ENCODE measurements at places on chromosomes 7 and 10. TPM values are rescaled to one million over a fixed set of nuclear protein-coding genes. Genes with fewer than 3 reads are reported as not detected.
A peak's percentile ranks its signal among the peaks of the same experiment; 100 is the strongest.

The GALNT17 gene
- 10.3 TPM for total RNA-seq

GRCh38 chr10:14604181-14605142 is 170.2 kb downstream of the FAM107B start:
- peak; percentile 87 for DNase-seq

- no peak for DNase-seq
These were observed 98.6 kb downstream of the ARID5B start for GRCh38 chr10:62000037-62000603.

GRCh38 chr7:78345979-78346378 is 547.4 kb downstream of the PHTF2 start:
- DNase-seq = no peak

DNA sequence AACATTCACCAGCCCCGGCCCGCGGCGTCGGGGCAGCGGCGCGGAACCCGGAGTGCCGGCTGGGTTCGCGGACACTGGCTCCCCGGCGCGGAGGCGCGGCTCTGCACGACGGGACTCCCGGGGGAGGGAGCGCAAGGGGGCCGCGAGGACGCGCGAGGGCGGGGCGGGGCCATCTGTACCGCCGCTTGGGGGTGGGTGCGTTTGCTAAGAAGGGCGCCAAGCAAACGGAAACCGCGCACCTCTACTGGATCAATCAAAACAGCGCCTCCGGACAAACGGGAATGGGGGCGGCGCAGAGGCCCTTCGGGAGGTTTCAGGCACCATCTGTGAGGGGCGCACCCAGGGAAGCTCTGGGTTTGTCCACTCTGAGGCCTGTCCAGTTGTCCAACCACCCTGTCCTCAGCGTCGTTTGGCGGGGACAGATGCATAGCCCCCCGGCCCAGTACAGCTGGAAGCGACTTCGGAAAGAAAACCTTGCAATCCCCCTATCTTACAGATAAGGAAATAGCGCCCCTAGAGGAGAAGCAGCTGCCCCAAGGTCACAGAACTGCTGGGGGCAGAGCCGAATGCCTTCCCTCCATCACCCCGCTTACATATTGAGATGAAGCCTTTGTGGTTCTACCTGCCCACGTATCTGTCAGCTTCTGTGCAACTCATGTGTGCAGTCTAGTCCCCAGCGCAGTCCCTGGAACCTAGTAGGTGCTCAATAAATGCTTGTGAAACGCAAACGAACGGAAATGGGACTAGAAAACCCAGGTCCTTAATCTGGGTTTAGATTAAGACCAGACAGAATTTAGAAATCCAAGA is 10.7 kb upstream of the SLIT1 start:
- peak; percentile 21 for DNase-seq

The TAS2R4 gene
- 0.53 TPM for total RNA-seq

- DNase-seq = no peak
These were observed 90.1 kb downstream of the GRM3 start for GRCh38 chr7:86733783-86734182.

The PNLIPRP1 gene
- not detected for total RNA-seq

- DNase-seq = no peak
These were observed 256.4 kb downstream of the KIAA1217 start for GRCh38 chr10:24465124-24465874.

DNA sequence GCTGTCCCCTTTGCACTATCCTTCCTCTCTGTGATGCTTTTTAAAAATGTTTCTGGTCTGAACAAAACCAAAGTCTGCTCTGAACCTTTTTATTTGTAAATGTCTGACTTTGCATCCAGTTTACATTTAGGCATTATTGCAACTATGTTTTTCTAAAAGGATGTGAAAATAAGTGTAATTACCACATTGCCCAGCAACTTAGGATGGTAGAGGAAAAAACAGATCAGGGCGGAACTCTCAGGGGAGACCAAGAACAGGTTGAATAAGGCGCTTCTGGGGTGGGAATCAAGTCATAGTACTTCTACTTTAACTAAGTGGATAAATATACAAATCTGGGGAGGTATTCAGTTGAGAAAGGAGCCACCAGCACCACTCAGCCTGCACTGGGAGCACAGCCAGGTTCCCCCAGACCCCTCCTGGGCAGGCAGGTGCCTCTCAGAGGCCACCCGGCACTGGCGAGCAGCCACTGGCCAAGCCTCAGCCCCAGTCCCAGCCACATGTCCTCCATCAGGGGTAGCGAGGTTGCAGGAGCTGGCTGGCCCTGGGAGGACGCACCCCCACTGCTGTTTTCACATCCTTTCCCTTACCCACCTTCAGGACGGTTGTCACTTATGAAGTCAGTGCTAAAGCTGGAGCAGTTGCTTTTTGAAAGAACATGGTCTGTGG is 11.4 kb upstream of the CSGALNACT2 start:
- DNase-seq = no peak

All from adrenal gland (tissue), 19 donors.